Stimulated activated CD4-positive, alpha-beta T cell treated with anti-CD3 and anti-CD28 coated beads, Interleukin-1b, Interleukin-23, amount 100 ng/mL, for 48 hours (primary cell): ENCODE measurements at places on chromosomes 13 and 19.

DNA sequence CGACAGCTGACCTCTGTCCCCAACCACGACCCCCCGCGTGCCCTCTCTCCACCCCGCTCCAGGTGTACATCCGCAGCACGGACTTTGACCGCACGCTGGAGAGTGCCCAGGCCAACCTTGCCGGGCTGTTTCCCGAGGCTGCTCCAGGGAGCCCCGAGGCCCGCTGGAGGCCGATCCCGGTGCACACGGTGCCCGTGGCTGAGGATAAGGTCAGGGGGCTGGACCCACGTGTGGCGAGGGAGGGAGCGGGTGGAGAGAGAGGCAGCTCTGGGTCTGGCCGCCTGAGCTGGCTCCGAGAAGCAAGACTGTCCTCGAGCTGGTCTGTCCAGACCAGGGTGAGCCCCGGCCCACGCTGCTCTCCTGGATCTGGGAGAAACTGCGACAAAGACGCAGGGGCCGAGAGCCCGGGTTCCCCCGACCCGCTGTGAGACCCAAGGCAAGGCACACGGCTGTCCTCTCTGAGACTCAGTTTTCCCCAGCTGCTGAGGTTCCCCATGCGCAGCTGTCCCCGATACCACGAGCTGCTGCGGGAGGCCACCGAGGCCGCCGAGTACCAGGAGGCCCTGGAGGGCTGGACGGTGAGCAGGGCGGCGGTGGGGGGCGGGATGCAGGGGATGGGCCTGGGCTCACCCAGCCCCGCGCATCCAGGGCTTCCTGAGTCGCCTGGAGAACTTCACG lies 1.5 kb downstream of the ACP4 start:
- DNase-seq: no peak

GRCh38 chr13:24632382-24633121 lies 47.7 kb upstream of the ATP12A start:
- DNase-seq: no peak

DNA sequence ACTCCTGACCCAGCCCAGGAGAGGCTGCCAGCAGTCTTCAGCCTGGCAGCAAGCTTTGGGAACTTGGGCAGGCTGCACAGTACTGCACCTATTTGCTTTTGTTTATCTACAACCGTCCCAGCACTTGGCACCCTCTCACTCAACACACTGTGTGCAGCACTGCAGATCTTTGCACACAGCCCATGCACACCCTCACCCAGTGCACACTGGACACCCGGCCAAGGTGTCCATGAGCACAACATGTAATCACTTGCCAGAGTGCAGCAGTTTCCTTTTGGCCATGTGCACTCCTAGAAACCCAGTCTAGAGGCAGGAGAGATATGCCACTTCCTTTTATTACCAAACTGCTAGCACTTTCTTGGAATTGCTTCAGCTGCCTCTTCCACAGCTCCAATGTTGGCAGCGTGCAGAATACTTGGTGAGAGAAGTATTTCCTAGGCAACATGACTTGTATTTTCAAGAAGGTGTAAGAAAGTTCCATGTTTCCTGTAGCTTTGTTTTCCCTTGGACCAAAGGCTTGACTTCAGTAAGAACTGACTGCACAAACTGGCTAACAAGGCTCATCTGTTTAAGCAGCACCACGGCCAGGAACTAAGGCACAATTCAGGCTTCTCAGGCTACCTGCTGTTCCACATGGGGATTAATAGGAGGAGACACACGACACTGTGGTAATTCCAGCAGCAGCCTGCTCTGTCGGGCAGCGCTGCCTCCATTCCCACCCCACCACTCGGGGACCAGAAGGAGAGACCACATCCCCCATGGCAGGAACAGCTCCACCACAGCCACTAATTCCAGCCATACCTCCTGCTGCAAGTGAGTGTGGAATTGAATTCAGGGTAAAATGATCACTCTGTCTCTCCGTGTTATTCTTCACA lies 15.3 kb downstream of the ATP7B start:
- DNase-seq: no peak

GRCh38 chr13:91725646-91726045 lies 327.2 kb downstream of the GPC5 start:
- no peak for DNase-seq

GRCh38 chr19:35945121-35945790 lies 9.1 kb downstream of the LRFN3 start:
- no peak for DNase-seq

DNA sequence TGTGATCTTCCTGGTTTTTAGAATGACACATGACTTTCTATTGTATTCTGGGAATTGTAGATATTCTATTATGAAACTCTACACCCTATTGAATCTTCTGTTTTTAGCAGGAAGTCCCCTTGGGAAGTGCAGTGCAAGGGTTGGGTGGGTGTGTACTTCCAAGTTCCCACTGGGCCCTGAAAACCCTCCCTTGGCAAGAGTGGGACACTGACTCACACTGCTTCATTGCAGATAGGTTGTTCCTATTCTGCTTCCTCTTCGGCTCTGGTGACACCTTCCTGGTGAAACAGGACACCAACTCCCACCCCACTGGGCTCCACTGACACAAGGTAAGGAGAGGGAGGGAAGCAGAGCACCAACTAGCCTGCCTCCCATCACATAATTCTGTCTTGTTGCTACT lies 121.8 kb downstream of the KCTD12 start:
- DNase-seq: no peak

GRCh38 chr13:51861723-51862300 lies at the start of gene CCDC70:
CCDC70 (plus strand) TSS chr13:51861969; CDS start chr13:51865412, 3,443 bp downstream.
- peak; percentile 47 for DNase-seq

DNA sequence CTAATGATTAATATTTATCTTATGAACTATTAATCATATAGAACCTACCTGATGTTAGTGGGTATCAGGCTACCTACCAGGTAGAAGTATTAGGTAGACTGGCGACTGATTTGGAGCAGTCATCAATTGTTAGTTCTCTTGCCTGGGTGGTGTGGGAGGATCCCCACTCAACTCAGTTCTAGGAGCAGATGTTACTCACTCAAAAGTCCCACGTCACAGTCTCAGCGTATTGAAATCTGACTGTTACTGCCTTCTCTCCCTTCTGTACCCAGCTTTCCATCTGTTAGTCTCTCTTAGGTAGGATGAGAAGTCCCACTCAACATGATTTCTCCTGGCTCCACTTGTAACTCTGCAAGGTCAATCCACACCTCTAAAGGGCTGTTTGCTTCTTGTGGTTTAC lies 102.7 kb downstream of the OLFM4 start:
- no peak for DNase-seq

DNA sequence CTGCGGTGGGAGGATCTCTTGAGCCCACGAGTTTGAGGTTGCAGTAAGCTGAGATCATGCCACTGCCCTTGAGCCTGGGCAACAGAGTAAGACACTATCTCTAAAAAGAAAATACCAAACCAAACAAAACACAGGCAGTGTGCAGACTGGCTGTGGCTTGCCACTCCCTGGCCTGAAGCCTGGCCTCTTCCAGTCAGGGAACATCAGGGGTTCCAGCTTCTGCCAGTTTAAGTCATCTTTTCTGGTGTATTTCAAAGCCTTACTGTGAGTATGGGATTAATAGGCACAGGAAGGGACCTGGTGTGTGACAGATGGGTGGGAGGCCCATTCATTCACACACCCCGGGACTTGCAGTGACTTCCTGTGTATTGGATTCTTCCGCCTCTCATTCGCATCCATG lies 27.0 kb upstream of the F2RL3 start:
- no peak for DNase-seq

DNA sequence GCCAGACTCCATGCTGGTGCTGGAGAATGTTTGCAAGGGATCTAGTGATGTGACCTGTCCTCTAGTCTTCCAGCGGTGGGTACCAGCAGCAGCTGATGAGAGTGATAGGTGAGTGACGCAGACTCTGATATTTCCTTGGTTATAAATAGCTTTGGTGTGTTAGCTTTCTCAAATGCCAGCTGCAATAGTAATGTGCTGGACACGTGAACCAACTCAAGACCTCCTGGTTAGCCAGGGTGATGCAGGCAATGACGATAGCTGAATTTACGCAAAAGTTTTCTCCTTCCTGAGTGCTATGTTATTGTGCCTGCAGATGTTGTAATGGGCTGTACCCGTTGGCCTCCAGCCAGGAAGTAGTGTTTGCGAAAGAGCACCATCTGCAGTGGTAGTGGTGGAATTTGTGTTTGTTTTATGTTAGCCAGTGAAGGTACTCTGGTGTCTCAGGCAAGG lies 129.5 kb downstream of the CYSLTR2 start:
- DNase-seq: no peak

- DNase-seq: no peak
These were observed 20.0 kb downstream of the PNMA8A start for GRCh38 chr19:46451352-46451751.

DNA sequence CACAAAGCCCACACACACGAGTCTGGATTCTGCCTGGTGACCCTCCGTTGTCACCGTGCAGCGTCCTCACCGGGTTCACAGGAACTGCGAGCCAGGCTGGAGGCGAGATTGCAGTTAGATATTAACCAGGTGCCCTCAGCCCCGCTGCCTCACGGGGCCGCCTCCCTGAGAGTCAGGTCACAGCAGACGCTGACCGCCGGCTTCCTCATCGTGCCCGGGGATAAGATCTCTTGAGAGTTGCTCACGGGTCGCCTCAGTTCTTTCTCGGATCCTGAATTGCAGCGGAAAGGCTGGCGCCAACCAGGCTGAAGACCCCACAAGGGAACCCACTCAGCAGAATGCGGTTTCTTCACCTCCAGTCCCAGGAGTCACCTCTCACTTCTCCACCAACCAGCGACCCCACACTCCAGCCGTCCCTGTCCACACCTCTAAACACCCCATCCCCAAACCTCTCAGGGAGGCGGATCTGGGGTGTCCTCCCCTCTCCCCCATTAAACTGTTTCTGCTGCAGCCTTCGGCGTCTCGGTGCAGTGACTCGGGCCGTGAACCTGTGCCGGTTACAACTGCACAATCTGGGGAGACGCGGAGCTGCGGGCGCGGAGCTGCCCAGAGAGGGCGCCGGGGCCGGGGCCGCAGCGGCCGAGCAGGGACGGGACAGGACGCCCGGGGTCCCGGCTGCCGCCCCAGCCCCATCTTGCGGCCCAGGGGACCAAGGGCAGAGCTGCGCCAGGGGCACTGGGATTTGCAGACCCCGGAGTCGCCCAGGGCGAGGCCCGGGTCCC lies 591 bp downstream of the ZNF823 start:
- DNase-seq: peak; percentile 24

DNA sequence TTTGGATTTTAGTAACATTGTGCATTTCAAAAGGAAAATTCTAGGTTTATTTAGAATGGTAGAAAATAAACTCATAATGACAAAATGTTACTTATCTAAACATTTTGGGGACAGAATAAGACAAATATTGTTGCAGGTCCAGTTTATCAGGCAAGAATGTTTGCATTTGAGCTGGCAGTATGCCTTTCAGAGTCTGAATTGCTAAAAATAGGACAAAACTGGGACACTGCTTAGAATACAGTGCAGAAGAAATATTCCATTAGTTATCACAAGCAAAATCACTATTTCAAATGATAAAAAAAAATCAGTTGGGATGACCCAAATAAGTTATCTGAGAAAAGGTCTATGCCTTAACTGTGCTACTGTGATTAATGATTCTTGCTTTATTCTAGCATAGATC lies 870.3 kb upstream of the MIR17HG start:
- DNase-seq: no peak

GRCh38 chr13:41465241-41465847 lies 8.0 kb downstream of the RGCC start:
- DNase-seq: peak; percentile 94

DNA sequence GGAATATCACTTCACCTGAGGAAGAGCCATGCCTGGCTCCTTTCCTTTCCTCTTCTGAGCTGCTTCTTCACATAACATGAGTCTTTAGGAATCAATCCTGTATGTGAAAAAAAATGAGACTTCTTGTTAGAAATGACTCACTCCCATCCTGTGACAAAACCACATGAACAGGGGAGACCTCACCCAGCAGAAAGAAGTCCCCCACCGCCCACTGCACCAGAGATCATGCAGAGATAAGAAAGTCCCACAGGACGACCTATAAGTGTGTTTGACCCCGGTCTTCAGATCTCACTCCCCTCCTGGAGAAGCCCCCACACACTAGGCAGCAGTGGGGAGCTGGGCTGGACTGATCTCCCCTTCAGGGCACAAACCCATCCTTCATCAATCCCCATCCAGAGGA lies 7.8 kb downstream of the ZNF600 start:
- peak; percentile 10 for DNase-seq

GRCh38 chr19:32811151-32811550 lies 58.4 kb downstream of the SLC7A9 start:
- no peak for DNase-seq

DNA sequence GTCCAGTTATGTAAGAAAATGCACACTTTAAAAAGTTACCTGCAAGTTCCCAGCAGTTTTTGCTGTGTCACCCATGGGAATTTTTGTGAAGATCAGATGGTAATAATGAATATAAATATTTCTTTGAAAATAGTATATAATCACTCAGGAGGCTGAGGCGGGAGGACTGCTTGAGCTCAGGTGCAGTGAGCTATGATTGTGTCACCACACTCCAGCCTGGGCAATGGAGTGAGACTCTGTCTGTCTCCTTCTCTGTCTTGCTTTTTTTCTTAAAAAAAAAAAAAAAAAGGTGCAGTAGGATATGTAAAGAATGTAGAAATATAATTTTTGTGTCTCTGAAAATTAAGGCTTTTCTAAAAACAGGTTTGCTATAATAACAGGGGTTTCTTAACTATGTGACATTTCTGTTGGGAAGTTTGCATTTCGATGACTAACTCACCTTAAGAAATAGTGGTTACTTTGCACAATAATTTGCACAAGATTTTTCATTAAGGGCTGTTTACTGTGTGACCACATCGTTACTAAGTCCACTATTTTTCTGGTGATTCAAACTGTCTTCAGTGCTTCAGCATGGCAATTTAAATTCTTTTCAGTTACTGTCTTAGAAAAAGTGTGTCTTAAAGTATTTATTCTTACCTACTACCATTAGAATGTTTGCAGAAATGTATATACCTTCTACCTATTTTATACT lies 37.3 kb downstream of the DNAJC3 start:
- no peak for DNase-seq

GRCh38 chr19:7751157-7751783 lies 3.9 kb upstream of the CD209 start:
- peak; percentile 66 for DNase-seq

GRCh38 chr19:41263042-41263849 lies 926 bp upstream of the HNRNPUL1 start:
- peak; percentile 92 for DNase-seq

DNA sequence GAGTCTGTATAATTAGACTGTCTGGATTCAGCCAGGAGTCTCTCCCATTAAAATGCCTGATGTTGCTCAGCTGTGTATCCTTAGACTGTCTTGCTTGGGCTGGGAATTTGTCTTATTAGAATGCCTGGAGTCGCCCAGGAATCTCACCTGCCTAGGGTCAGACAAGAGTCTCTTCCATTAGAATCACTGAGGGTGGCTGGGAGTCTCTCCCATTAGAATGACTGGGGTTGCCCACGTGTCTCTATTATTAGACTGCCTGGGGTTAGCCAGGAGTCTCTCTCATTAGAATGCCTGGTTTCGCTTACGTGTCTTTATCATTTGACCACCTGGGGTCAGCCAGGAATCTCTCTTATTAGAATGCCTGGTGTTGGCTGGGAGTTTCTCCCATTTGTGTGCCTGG lies 1450.0 kb downstream of the UQCRFS1 start:
- DNase-seq: no peak

GRCh38 chr19:10074153-10074552 lies 12.0 kb upstream of the SHFL start:
- DNase-seq: peak; percentile 54

GRCh38 chr13:109918179-109918711 lies 131.9 kb upstream of the IRS2 start:
- DNase-seq: no peak
